ENCODE measurements at places on chromosomes 16 and 17.

- DNase-seq = no peak
Observed at GRCh38 chr16:68972013-68972412, 128.7 kb downstream of the TANGO6 start.

GRCh38 chr17:50423553-50424159, 2.4 kb upstream of the ACSF2 start:
- DNase-seq = peak; percentile 93

DNA sequence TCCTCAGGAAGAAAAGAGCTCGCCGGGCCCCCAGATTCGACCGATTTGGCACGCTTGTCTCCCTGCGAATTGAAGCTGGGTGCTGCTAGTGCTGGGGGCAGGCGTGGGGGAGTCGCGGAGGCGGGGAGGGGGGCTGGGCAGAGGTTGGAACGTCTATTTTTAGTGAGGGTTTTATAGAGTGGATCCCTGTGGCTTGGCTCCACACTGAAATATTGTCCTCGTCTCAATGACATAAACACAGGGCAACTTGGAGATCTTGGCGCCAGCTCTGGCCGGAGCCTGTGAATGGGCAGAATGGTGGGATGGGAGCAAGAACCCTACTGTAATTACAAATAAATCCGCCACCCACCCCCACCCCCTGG, 15.7 kb upstream of the NOG start:
- no peak for DNase-seq

DNA sequence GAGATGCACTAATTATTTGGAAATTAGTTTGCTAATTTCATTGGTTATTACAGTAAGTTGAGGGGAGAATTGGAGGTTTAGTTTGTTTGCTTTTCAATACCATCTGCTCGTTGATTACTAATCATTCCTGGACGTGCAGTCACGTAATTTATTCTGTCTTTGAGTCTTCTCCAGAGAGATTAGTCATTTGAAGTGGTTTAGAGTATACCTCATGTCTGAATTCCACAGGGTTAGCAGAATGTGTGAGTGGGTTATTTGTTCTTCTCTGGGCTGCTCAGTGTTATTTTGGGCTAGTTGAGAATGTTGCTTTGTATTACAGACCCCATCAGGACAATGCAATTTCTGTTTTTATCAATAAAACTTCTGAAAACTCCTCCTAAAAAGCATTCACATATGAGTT, 265.0 kb downstream of the RBFOX1 start:
- no peak for DNase-seq

GRCh38 chr16:54174201-54174600, 112.4 kb downstream of the IRX3 start:
- DNase-seq = no peak

- DNase-seq = peak; percentile 49
Observed at GRCh38 chr16:89099905-89100304, 6.3 kb downstream of the ACSF3 start.
